Epithelial cell of proximal tubule (primary cell): ENCODE measurements at places on chromosomes 16 and 17. TPM values are rescaled to one million over a fixed set of nuclear protein-coding genes. Genes with fewer than 3 reads are reported as not detected.

Gene NME4
- total RNA-seq: 82.3 and 93.2 TPM in 2 replicates

Gene PYY
- total RNA-seq: not detected in 2 replicates

- DNase-seq: no peak
Measured at GRCh38 chr17:673200-673681, 41.4 kb downstream of the VPS53 start.

DNA sequence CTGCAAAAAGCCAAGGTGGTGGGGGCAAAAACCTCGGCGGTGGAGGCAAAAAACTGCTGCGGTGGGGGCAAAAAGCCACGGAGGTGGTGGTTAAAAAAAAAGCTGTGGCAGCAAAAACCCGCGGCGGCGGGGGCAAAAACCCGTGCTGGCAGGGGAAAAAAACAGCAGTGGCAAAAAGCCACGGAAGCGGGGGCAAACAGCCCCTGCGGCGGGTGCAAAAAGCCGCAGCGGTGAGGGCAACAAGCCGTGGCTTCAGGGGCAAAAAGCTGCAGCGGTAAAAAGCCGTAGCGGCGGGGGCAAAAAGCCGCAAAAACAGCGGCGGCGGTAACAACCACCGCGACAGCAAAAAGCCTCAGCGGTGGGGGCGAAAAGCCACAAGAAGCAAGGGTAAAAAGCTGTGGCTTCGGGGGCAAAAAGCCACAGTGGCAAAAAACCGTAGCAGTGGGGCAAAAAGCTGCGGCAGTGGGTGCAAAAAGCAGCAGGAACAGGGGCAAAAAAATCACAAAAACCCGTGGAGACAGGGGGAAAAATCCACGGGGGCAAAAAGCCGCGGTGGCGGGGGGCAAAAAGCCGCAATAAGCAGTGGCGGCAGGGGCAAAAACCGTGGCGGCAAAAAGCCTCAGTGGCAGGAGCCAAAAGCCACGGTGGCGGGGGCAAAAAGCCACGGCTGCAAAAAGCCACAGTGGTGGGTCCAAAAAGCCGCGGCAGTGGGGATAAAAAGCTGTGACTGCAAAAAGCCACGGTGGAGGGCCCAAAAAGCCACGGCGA is 193.7 kb downstream of the SHCBP1 start:
- DNase-seq: no peak

GRCh38 chr16:81166417-81167300 is 70.5 kb upstream of the GCSH start:
- no peak for DNase-seq

DNA sequence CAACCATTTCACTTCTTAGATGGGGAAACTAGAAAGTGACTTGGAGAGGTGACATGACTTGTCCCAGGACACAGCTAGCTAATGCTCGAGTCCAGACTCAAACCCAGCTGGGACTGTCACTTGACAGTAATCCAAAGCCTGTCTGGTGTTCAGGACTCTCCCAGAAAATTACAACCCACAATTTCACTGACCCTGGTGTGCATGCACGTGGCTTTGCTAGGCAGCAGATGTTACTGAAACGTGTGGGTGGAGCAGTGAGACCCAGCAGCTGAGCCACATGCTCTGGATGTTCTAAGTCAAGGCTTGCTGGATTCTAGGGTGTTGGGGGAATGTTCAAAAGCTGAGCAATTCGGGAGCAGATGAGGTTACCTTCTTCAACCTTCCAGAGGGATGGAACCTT is 364.6 kb downstream of the GRIN2A start:
- no peak for DNase-seq

GRCh38 chr17:16281351-16281750 is 64.3 kb downstream of the PIGL start:
- no peak for DNase-seq

Gene CETP
- not detected in 2 replicates for total RNA-seq
